Mucosa of gallbladder (tissue), 1 donor: ENCODE measurements at places on chromosomes 12 and 14.

DNA sequence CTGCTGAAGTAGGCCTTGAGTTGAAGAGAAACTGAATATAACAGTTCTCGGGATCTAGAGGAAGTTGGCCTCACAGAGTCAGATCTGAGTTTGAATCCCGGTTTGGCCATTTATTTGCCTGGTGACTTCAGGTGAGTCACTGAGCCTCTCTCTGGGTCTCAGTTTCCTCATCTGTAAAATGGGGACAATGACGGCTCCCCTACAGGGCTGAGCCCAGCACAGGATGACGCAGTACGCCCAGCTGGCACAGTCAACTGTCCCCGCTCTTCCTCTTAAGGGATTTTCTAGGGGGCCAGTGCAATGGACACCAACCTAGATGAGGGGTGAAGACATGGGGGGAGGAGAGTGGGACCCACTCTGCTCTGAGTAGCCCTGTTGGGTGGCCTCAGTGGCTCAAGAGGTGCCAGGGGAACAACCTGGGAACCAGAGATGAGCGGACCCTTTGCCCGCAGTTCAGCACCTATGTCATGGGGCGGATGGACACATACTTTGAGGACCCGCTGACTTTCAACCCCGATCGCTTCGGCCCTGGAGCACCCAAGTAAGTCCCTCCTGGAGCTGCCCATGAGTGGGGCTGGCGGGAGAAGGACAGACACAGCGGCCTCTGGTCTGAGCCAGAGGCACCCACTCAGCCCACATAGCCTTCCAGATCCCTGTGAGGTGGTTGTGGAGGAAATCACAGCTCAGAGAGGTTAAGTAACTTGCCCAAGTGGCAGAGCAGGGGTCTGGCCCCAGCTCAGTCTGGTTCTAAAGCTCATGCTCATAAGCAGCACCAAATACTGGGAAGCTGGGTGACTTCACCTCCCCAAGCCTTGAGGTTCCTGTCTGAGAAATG lies 41.1 kb downstream of the CYP46A1 start:
- DNase-seq, result no peak

GRCh38 chr12:75269209-75269608 lies 59.6 kb upstream of the KCNC2 start:
- DNase-seq, result no peak

GRCh38 chr12:127716166-127716565 lies 550.8 kb upstream of the TMEM132C start:
- no peak for DNase-seq

GRCh38 chr14:91364524-91365270 lies 52.9 kb downstream of the CCDC88C start:
- DNase-seq, result no peak

GRCh38 chr12:79059557-79059956 lies 195.0 kb downstream of the SYT1 start:
- no peak for DNase-seq

DNA sequence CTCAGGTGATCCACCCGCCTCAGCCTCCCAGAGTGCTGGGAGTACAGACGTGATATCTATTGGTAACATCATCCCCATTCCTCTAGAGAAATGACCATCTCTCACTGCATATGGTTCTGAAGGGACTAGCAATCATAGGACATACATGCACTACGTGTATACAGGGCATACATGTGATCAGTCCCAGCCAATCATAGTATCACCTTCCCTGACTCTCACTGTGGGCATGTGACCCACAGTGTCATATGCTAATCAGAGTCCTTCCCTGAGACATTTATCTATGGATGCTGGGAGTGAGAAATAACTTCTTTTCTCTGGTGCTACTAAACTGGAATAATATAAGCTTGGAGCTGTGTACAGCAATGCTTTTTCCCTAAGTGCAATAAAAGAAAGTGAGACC lies 12.1 kb upstream of the FBXW8 start:
- DNase-seq, result no peak

DNA sequence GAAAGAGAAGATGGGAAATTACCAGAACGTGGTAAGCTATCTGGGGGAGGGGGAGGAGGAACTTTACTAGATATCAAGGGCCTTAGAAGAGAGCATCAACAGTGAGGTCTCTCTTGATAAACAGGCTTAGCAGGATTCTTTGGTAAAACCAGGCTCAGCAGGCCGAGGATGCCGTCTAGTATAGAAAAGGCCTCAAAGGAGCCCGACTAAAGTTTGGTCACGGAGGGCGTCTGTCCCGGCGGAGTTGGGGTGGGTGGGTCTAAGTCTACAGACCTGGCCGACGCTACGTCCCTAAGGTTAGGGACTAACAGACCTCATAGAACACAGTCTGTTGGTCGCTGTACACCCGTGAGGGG lies 538 bp upstream of the TIGAR start:
- no peak for DNase-seq

- no peak for DNase-seq
Observed at GRCh38 chr12:127780881-127781280, 486.1 kb upstream of the TMEM132C start.

DNA sequence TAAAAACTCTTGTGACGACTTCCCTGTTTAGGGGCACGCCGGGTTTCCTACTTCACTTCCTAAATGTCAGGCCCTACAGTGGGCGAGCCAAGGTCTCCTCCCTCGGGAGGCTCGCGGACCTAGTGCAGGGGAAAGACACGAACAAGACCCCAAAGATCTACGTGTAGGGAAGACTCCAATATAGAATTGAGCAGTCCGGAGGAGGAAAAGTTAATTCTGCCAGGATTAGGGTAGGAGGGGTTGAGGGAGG lies 564 bp downstream of the ATXN3 start:
- peak; percentile 30 for DNase-seq

DNA sequence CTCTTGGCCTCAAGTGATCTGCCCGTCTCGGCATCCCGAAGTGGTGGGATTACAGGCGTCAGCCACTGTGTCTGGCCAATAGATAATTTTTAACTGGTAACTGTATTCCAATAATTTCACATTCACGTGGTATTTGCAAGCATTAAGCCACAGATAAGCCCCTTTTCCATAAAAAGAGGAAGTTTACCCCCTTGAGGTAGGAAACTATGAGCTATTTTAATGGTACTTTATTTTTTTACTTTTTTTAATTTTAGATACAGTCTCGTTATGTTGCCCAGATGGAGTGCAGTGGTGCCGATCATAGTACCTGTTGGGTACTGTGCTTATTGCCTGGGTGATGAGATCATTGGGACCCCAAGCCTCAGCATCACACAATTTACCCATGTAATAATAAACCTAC lies 42.9 kb upstream of the AP4S1 start:
- DNase-seq, result no peak

DNA sequence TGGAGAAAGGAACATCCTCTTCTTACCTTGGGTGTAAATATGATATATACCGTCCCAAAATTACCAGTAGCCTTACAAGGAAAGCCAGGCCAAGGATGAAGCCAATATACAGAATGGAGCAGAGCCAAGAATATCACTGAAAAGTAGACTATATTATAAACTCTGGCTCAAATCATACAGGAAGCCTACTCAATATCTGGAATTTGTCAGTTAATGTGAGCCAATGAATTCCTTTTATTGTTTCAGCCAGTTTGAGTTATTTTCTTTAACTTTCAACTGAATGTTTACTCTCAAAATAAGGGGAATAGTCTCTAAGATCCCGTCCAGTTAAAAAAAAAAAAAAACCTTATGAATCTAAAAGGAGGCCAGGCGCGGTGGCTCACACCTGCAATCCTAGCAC lies 9.8 kb upstream of the DENND5B start:
- DNase-seq, result no peak

- DNase-seq, result no peak
Observed at GRCh38 chr12:9378430-9378835, 170.2 kb upstream of the PZP start.

DNA sequence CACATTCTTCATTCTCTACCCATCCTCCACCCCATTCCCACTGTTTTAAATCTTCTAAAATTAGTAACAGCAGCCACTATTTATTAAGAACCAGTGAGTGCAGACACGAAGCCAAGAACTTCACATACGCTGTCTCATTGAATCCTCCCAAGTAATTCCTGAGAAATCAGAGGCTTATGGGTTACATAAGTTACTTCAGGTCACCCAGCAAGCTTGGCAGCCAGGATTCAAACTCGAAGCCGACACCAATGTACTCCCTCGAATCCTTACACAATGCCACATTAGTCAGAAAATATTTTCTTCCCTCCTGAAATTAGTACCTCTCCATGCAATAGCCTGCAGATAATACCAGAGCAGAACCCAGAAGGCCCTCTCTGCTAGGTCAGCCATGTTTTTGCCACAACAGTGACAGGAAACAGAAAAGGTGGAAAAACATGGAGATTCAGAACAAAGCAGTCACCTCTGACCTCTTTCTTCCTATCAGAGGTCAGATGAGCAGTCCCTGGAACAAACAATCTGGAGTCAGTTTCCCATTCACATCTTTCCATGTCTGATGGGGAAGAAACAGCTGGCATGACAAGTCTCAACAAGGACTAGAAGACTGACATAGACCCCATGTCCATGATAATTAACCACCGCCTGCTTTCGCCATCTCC lies 16.4 kb downstream of the NID2 start:
- DNase-seq, result no peak

- DNase-seq, result no peak
Observed at GRCh38 chr14:75823334-75823733, 158.5 kb downstream of the TGFB3 start.

DNA sequence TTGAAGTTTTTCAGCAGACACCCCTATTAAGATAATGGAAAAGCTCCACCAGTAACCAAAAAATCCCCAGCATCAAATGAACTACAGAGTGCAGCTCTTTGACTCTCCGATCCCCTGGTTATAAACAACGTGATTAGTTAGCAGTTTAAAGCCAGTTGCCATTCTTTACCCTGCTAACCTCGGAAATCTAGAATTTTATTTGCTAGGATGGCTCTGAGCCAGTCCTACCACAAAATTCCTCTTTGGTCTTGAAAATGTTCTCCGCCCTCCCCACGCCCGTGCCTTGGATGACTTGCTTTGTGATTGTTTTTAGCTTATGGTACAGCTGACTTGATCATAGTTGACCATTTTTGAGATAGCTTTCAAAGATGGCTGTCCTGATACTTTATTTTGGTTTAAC lies 1.2 kb downstream of the KLHDC2 start:
- no peak for DNase-seq

DNA sequence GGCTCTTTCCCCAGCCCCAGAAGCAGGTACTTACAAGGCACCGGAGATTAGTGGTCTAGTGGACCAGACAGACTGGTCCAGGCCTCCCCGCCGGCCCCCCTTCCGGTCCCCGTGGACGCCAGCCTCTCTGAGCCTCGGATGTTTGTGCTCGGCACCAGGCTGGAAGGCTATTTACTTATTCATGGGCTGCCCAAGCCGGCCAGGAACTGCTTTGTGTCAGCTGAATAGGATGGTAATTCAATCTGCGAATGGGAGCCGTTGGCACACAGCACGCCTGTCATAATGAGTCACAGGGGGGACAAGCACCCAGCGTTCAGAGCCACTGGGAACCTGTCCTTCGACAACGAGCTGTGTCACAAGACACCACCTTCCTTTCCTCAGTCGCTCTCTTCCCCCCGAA lies 82.3 kb downstream of the RIMBP2 start:
- no peak for DNase-seq

- no peak for DNase-seq
Observed at GRCh38 chr14:47976139-47976538, 300.7 kb upstream of the MDGA2 start.

GRCh38 chr14:23056956-23057756 lies at the start of gene CDH24:
Gene CDH24 (minus strand): TSS chr14:23057520. CDS start chr14:23055733, 1,787 bp downstream.
- DNase-seq, result peak; percentile 74

DNA sequence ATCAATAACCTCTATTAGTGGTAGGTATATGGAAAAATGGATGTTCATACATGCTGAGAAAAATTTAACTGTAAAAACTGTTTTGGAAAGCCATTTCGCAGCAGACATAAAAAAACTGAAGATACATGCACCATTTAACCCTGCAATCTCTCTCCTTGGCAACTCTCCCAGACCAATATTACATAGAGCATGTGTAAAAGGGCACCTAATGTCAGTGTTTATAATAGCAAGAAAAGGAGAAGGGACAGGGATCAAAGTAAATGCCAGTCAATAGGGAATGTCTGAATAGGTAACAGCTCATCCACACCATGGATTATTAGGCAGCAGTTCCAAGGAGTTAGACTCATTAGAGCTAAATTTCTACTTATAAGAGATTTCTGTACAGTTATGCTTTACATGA lies 77.2 kb downstream of the BTG1 start:
- DNase-seq, result no peak

DNA sequence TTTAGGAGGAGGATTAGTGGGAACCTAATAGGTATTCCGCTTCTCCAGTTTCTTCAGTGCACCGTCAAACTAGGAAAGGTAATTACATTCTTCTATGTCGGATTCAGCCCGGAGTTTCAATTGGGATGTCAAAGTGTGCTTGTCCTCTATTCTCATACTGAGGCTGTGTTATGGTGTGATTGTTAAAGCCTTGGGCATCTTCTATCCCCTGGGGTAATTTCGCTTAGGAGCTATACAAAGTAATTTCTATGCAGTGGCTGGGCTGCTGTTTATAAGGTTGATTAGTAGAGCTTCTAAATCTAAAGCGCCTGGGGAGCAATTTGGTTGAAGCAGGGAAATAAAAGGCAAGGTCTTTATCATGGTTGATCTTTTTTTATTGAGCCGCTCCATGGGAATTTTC lies 399.6 kb downstream of the ZFP36L1 start:
- no peak for DNase-seq

- no peak for DNase-seq
Observed at GRCh38 chr12:106764738-106765137, 9.7 kb upstream of the RIC8B start.

DNA sequence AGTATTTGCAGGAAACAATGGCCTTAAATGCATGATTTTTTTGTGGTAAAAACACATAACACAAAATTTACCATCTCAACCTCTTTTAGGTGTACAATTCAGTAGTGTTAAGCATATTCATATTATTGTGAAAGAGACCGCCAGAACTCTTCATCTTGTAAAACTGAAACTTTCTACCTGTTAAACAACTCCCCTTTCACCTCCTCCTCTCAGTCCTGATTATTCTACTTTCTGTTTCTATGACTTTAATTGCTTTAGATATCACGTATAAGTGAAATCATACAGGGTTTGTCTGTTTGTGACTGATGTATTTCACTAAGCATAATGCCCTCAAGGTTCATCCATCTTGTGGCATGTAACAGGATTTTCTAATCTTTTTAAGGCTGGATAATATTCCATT lies 353.4 kb downstream of the ADAMTS20 start:
- DNase-seq, result no peak

DNA sequence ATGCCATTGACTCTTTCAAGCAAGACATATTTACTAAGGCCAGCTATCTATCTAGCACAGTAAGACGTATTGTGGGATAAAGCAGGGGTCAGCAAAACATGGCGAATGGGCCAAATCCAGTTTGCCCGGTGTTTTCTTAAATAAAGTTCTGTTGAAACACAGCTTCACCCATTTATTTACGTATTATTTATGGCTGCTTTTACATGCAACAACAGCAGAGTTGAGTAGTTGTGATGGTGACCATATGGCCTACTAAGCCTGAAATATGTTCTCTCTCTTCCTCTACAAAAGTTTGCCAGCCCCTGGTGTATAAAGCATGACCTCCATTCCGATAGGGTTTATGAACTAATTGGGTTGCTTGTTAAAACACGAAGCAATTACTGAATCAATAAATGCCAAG lies 322.1 kb downstream of the CCDC91 start:
- DNase-seq, result no peak
